KG1 (cell line): ENCODE measurements at places on chromosomes 13 and 19.

GRCh38 chr13:38262211-38262610 is 87.4 kb upstream of the UFM1 start:
- DNase-seq = no peak

DNA sequence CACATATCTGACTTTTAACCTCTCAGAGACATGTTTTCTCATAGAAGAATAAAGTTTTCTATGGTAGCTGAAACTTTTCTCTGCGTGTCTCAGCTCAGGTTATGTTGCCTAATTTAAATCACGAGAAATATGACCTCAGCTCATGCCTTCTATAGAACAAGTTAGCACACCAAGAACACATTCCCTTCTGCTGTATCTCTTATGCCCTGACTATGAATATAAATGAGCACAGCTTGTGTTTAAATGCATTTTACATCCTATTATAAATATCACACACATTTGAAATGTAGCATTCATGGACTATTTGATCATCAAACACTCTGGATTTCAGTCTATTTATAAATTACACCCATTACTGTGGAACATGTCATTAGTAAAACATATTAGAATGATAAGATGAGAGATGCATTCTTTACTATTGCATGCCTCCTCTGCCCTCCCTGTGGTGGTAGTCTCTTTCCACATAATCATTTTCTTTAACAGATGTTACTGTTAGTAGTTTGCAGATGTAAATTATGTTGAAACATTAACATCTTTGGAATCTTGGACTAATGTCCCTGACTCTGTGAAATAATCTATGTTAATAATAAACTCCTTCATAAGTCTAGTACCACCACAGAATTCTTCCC is 2044.9 kb upstream of the PCDH20 start:
- no peak for DNase-seq

DNA sequence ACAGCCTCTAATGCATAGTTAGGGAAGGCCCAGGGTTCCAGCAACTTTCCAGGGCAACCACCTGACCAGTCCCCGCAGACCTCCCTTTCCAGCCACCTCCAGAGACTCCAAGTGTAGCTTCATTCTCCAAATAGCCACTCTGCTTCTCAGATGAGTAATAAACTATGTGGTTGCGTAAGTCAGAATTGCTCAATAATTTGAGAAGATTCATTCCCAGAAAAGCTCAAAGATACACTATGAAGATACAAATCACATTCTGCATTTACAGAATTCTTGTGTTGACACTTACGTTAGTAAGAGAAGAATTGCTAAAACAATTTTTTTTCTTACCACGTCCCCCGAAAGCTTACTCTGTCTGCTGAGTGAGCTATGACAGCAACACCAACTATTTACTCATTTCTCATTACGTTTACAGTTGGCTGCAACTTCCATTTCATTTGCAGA is 8.2 kb upstream of the LATS2 start:
- DNase-seq = no peak

- no peak for DNase-seq
Measured at GRCh38 chr13:79496188-79496587, 15.2 kb downstream of the NDFIP2 start.

DNA sequence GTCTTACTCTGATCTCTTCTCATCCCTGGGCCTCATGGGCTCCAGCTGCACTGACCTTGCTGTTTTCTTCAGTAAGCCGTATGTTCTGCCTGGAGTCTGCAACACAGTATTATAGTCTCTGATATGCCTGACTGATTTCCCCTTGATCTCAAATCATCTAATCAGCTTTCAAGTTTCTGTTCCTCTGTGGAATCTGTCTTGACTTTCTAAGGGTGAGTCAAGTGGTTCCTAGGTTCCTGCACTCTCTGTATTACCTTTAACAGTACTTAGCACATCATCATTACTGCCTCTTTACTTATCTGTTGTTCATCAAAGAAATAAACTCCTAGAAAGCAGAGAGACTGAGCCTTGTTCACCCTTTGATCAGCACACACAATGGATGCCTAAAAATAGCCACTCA is 350.7 kb downstream of the LMO7 start:
- DNase-seq = no peak
